ENCODE measurements at places on chromosomes 12 and 14. TPM values are rescaled to one million over a fixed set of nuclear protein-coding genes. Genes with fewer than 3 reads are reported as not detected.

Gene CACNA1C
- total RNA-seq, result 7.0 TPM

Gene PTCSC3
- total RNA-seq, result not detected

Gene MIPOL1
- 5.4 TPM for total RNA-seq

Gene TMX1
- 32.4 TPM for total RNA-seq

Gene PTGER2
- 4.0 TPM for total RNA-seq

Gene ALDH6A1
- total RNA-seq, result 66.4 TPM

Gene BICD1
- 9.0 TPM for total RNA-seq

- no peak for DNase-seq
These were observed 4.3 kb upstream of the ASCL1 start for GRCh38 chr12:102953221-102953620.

GRCh38 chr14:87268997-87269396, 724.0 kb downstream of the GALC start:
- no peak for DNase-seq

DNA sequence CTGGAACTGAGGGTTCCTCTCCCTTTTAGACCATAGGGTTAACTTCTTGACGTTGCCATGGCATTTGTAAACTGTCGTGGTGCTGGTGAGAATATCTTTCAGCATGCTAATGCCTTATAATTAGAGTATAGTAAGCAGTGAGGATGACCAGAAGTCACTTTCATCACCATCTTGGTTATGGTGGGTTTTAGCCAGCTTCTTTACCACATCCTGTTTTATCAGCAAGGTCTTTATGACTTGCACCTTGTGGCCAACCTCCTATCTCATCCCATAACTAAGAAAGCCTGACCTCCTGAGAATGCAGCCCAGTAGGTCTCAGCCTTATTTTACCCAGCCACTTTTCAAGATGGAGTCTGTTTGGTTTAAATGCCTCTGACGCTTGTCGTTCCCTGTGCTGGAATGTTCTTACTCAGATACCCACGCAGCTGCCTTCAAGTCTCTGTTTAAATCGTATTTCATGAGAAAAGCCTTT, 44.2 kb downstream of the BBS10 start:
- DNase-seq, result no peak

GRCh38 chr12:54821676-54822075, 32.6 kb upstream of the MUCL1 start:
- DNase-seq, result no peak

GRCh38 chr14:92928258-92928629, 5.3 kb downstream of the CHGA start:
- no peak for DNase-seq

- DNase-seq, result no peak
These were observed 14.8 kb downstream of the ELK3 start for GRCh38 chr12:96208801-96209549.

GRCh38 chr12:30999723-31000122, 73.2 kb downstream of the TSPAN11 start:
- DNase-seq, result no peak

GRCh38 chr12:85057370-85057963, 21.3 kb downstream of the LRRIQ1 start:
- no peak for DNase-seq

- no peak for DNase-seq
These were observed 1052.9 kb downstream of the TMTC2 start for GRCh38 chr12:83739607-83740006.

Data from omental fat pad (tissue), 4 donors.